ENCODE measurements at places on chromosomes 2 and 18. TPM values are rescaled to one million over a fixed set of nuclear protein-coding genes. Genes with fewer than 3 reads are reported as not detected.

DNA sequence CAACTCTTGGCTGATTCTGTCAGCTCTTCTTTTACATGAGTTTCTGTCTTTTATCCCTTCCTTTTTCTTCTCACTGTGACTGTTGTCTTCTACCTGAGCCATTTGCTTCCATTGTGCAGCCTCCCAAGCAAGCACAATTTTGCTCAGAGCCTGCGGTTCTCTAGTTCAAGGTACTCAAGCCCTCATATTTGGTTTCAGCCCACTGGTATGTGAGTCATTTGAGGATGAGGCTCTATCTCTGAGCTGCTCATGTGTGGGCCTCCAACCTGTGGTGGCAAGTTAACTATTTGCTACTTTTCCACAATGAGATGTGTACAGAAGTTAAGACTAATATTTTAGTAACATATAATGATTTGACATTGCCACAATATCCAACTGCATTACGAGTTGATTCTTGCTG, 183.0 kb downstream of the PHLPP1 start:
- H3K36me3 ChIP-seq: 0 out of 2 replicates have a peak, but pooled peaks cover 4% of the 10 kb centered on the region
- H3K27me3 ChIP-seq: no peaks in the 10 kb centered on the region
- H3K4me3 ChIP-seq: no peak overlapping the region
- DNase-seq: no peak
- no peaks in the 10 kb centered on the region for H3K4me1 ChIP-seq
- no peak overlapping the region for H3K27ac ChIP-seq

HYCC2 gene
- 10.7 TPM for total RNA-seq

- H3K27me3 ChIP-seq: no peaks in the 10 kb centered on the region
- peak overlapping the region; percentile 11 for H3K27ac ChIP-seq
- H3K4me1 ChIP-seq: peaks cover 53% of the 10 kb centered on the region
Measured at GRCh38 chr2:101149241-101150192, 1.7 kb downstream of the TBC1D8 start.

TMEM131 gene
- total RNA-seq: 22.8 TPM

Data from PC-9 (cell line).